A673 (cell line): ENCODE measurements at places on chromosomes 16 and 17. TPM values are rescaled to one million over a fixed set of nuclear protein-coding genes. Genes with fewer than 3 reads are reported as not detected.
A peak's percentile ranks its signal among the peaks of the same experiment; 100 is the strongest.

The XYLT1 gene
- total RNA-seq: 0.13 and 0.64 TPM in 2 replicates

DNA sequence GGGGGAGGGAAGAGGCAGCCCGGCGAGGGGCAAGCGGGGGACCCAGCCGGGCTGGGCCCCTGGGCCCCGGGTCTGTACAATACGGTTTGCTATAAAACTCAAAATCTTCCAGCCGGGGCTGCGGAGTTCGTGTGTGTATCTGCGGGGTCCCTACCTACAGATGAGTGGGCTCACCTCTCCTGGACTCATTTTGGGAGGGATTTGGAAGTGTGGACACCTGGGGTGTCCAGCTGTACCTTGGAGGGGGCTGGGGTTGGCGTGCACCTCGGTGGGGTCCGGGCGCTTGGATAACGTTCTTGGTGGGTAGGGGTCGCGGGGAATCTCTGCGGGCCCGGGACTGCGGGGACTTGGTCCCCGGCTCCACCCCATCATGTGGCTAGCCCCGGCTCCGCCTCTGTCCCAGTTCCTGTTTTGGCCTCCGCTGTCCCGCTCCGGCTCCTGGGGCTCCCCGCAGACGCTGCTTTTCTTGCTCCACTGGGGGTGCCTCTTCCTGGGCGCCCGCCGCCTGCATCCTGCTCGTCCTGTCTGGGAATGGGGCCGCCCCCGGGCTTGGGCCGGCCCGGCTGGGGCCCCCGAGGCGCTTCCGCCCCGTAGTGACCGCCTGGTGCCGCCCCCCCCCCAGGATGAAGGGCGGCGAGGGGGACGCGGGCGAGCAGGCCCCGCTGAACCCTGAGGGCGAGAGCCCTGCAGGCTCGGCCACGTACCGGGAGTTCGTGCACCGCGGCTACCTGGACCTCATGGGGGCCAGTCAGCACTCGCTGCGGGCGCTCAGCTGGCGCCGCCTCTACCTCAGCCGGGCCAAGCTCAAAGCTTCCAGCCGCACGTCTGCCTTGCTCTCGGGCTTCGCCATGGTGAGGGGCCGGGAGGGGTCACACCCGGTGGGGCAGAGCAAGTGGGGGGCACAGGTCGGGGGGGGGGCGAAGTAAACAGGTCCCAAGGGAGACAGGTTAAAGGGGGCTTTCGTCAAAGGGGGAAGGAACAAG, at the start of gene ORAI3:
Gene ORAI3 (plus strand): TSS at position 402 of the 983 bp plus-strand sequence. CDS start 222 bp downstream, at position 624.
- peak within 1 kb of the TSS; percentile 87 for H3K4me3 ChIP-seq
- peak; percentile 64 for DNase-seq
- peaks cover 7% of the 10 kb centered on the region for H3K4me1 ChIP-seq
- peaks cover 12% of the 10 kb centered on the region for H3K36me3 ChIP-seq
- H3K27me3 ChIP-seq: no peaks in the 10 kb centered on the region

- H3K27ac ChIP-seq: no peak overlapping the region
- no peak overlapping the region for H3K4me3 ChIP-seq
- no peak for DNase-seq
- no peaks in the 10 kb centered on the region for H3K36me3 ChIP-seq
Observed at GRCh38 chr16:88792078-88792550, 7.1 kb upstream of the PIEZO1 start.

GRCh38 chr16:76976756-76977155, 214.2 kb upstream of the MON1B start:
- no peaks in the 10 kb centered on the region for H3K36me3 ChIP-seq
- no peaks in the 10 kb centered on the region for H3K27me3 ChIP-seq

The HID1 gene
- 1.2 and 2.9 TPM in 2 replicates for total RNA-seq

GRCh38 chr17:17749921-17750320, 68.7 kb downstream of the RAI1 start:
- H3K27me3 ChIP-seq: no peaks in the 10 kb centered on the region
- peaks cover 54% of the 10 kb centered on the region for H3K4me1 ChIP-seq
- H3K27ac ChIP-seq: peak overlapping the region; percentile 79
- DNase-seq: peak; percentile 89
- no peaks in the 10 kb centered on the region for H3K36me3 ChIP-seq

DNA sequence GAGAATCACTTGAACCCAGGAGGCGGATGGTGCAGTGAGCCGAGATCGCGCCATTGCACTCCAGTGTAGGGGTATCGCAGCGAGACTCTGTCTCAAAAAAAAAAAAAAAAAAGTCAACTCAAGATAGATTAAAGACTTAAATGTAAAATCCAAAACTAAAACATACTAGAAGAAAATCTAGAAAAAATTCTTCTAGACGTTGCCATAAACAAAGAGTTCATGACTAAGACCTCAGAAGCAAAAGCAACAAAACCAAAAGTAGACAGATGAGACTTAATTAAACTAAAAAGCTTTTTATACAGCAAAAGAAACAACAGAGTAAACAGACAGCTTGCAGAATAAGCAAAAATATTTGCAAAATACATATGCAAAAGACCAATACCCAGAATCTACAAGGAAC, 61.2 kb upstream of the ABCC11 start:
- H3K4me3 ChIP-seq: no peak overlapping the region
- no peak overlapping the region for H3K27ac ChIP-seq

The CES4A gene
- total RNA-seq: 0.15 TPM in 1 of 2 replicates, not detected in the other

- H3K27me3 ChIP-seq: no peaks in the 10 kb centered on the region
- peaks cover 23% of the 10 kb centered on the region for H3K36me3 ChIP-seq
- no peak overlapping the region for H3K27ac ChIP-seq
- DNase-seq: no peak
Observed at GRCh38 chr16:19582050-19582831, 26.7 kb downstream of the VPS35L start.

The PERCC1 gene
- not detected in 2 replicates for total RNA-seq

The MIEN1 gene
- total RNA-seq: 30.5 and 33.5 TPM in 2 replicates

The TRPV3 gene
- 0.13 and 0.24 TPM in 2 replicates for total RNA-seq

The KRT24 gene
- total RNA-seq: not detected in 2 replicates

DNA sequence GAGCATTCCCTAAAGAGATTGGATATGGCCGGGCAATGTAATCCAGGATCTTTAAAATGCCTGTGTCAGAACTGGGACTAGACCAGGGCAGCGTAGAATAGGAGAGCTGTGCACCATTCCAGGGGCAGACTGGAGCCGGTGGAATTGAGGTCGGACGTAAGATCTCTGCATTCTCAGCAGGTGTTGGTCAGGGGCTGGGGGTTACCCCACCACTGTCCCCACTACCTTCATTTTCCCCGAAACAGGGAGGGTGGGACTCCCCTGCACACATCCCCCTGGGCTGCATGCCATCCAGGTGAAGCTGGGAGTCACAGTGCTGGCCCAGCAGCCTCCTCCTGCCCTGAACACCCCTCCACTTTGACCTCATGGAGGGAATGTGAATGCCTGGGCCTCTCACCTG, 17.8 kb downstream of the OSBPL7 start:
- no peak overlapping the region for H3K4me3 ChIP-seq
- no peaks in the 10 kb centered on the region for H3K4me1 ChIP-seq
- H3K36me3 ChIP-seq: no peaks in the 10 kb centered on the region
- no peaks in the 10 kb centered on the region for H3K27me3 ChIP-seq

GRCh38 chr16:81848306-81848853, 69.3 kb downstream of the PLCG2 start:
- H3K36me3 ChIP-seq: no peaks in the 10 kb centered on the region
- no peak overlapping the region for H3K27ac ChIP-seq
- no peak for DNase-seq

The TBC1D3H gene
- not detected in 2 replicates for total RNA-seq

GRCh38 chr16:27245276-27246172, 23.0 kb downstream of the NSMCE1 start:
- H3K27me3 ChIP-seq: no peaks in the 10 kb centered on the region
- H3K4me1 ChIP-seq: peaks cover 37% of the 10 kb centered on the region
- H3K27ac ChIP-seq: no peak overlapping the region
- no peak overlapping the region for H3K4me3 ChIP-seq
- H3K36me3 ChIP-seq: no peaks in the 10 kb centered on the region
- DNase-seq: no peak

- no peaks in the 10 kb centered on the region for H3K36me3 ChIP-seq
- no peak overlapping the region for H3K4me3 ChIP-seq
- no peaks in the 10 kb centered on the region for H3K4me1 ChIP-seq
- H3K27ac ChIP-seq: no peak overlapping the region
- H3K27me3 ChIP-seq: no peaks in the 10 kb centered on the region
Observed at GRCh38 chr17:32741381-32741780, 135.5 kb downstream of the MYO1D start.

DNA sequence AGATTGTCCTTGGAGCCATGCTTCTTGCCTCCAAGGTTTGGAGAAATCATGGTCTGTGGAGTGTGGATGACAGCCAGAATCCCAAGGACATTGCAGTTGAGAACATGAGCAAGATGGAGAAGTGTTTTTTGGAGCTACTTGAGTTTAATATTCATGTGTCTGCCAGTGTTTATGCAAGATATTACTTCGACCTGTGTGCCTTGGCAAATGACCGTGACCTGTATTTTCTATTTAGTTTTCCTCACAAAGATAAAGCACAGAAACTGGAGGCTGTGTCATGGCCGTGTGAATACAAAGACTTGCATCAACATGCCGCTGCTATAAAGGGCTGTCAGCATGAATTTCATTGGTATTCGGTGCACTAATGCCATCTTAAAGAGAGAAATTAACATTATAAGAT, 9.0 kb downstream of the GGA2 start:
- H3K4me3 ChIP-seq: no peak overlapping the region
- H3K4me1 ChIP-seq: peaks cover 21% of the 10 kb centered on the region
- H3K27me3 ChIP-seq: no peaks in the 10 kb centered on the region
- H3K27ac ChIP-seq: no peak overlapping the region
- H3K36me3 ChIP-seq: peaks cover 1% of the 10 kb centered on the region

- H3K4me3 ChIP-seq: no peak overlapping the region
- no peaks in the 10 kb centered on the region for H3K27me3 ChIP-seq
- H3K36me3 ChIP-seq: no peaks in the 10 kb centered on the region
- H3K4me1 ChIP-seq: no peaks in the 10 kb centered on the region
Observed at GRCh38 chr17:43952351-43952723, 1.4 kb downstream of the PYY start.

- no peak for DNase-seq
- no peak overlapping the region for H3K27ac ChIP-seq
- H3K36me3 ChIP-seq: peaks cover 10% of the 10 kb centered on the region
- no peak overlapping the region for H3K4me3 ChIP-seq
- no peaks in the 10 kb centered on the region for H3K27me3 ChIP-seq
- H3K4me1 ChIP-seq: peaks cover 36% of the 10 kb centered on the region
Observed at GRCh38 chr17:48596000-48596734, 2.6 kb upstream of the HOXB5 start.

The COQ9 gene
- 65.6 and 69.7 TPM in 2 replicates for total RNA-seq

The PPP1R27 gene
- total RNA-seq: not detected in 2 replicates

The EFNB3 gene
- total RNA-seq: 10.0 and 15.8 TPM in 2 replicates

DNA sequence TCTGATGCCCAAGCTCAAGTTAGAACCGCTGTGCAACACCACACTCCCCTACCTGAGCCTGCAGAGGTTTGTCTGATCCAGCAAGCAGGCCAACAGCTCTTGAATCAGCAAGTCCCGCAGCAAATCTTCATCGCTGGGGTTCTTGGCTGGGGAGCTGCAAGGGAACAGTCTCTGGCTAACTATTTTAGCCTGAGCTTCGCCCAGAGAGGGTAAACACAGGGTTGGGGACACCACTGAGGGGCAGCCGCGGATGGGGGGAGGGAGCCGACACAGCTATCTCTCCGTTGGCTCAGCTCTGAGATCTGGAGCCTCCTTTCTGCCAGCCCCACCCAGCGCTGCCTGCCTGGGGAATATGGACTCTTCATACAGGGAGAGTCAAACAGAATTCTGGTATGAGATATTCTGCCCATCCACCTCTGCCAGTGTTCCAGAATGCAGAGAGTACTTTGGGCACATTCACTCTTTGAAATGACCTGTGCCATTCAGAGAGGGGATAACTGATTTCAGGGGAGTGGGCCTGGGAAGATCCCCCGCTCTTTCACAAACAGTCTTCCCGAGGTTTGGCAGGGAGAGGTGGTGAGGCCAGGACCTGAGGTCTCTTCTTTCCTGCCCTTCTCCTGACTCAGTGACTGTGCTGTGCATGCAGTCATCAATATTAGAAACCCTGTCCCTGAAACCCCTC, 7.4 kb downstream of the GIP start:
- H3K4me3 ChIP-seq: no peak overlapping the region
- no peaks in the 10 kb centered on the region for H3K27me3 ChIP-seq
- DNase-seq: no peak
- H3K4me1 ChIP-seq: peaks cover 3% of the 10 kb centered on the region
- no peaks in the 10 kb centered on the region for H3K36me3 ChIP-seq
- no peak overlapping the region for H3K27ac ChIP-seq

DNA sequence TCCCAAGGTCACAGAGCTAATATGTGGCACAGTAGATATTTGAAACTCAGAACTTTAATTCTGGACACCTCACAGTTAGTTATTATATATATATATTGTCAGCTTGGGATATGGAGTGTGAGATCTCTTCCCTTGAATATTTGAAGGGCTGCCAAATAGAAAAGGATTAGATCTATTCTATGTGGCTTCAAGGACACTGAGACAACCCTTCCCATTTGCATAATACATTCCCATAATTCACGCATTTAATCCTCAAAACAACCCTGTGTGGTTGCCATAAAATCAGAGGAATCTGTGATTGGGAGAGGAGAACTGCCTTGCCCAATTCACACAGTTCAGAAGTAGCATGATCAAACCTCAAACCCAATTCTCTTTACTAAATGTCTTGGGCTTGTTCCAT, 365.8 kb upstream of the DYNLRB2 start:
- H3K36me3 ChIP-seq: no peaks in the 10 kb centered on the region
- H3K27ac ChIP-seq: no peak overlapping the region
- no peak overlapping the region for H3K4me3 ChIP-seq
- DNase-seq: no peak
- H3K27me3 ChIP-seq: no peaks in the 10 kb centered on the region

The KLHL10 gene
- not detected in 2 replicates for total RNA-seq

The NOS2 gene
- total RNA-seq: 0.37 and 0.67 TPM in 2 replicates

The FBXW10 gene
- total RNA-seq: 0.17 TPM in 1 of 2 replicates, not detected in the other

The WNT9B gene
- not detected in 2 replicates for total RNA-seq

The SDR42E2 gene
- not detected in 2 replicates for total RNA-seq

The IRF8 gene
- total RNA-seq: 0.19 TPM in 1 of 2 replicates, not detected in the other

GRCh38 chr16:12735805-12736204, 67.9 kb downstream of the CPPED1 start:
- no peak overlapping the region for H3K27ac ChIP-seq
- H3K36me3 ChIP-seq: no peaks in the 10 kb centered on the region
- no peak for DNase-seq
- H3K4me1 ChIP-seq: no peaks in the 10 kb centered on the region
- no peaks in the 10 kb centered on the region for H3K27me3 ChIP-seq
- no peak overlapping the region for H3K4me3 ChIP-seq

The FTO gene
- 72.7 and 73.4 TPM in 2 replicates for total RNA-seq

The GFOD2 gene
- 22.6 and 25.1 TPM in 2 replicates for total RNA-seq

- H3K27ac ChIP-seq: peak overlapping the region; percentile 65
- peak; percentile 71 for DNase-seq
- H3K27me3 ChIP-seq: no peaks in the 10 kb centered on the region
- peak overlapping the region; percentile 21 for H3K4me3 ChIP-seq
- peaks cover 39% of the 10 kb centered on the region for H3K4me1 ChIP-seq
- H3K36me3 ChIP-seq: no peaks in the 10 kb centered on the region
Observed at GRCh38 chr17:81429821-81430551, 34.7 kb downstream of the BAHCC1 start.

DNA sequence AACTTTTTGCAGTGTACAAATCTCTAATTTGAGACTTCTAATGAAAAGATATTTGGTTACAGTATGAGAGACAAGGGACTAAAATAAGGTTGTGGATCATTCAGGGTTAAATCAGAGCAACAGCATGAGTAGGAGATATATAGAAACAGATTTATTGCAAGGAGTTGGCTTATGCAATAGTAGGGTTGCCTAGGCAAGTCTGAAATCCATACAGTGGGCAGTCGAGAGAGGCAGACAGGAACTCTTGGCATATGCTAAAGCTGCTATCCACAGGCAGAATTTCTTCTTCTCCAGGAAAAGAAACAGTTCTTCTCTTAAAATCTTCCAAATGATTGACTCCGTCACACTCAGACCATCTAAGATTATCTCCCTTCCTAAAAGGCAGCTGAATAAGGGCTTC, 500.8 kb downstream of the MAF start:
- H3K4me1 ChIP-seq: no peaks in the 10 kb centered on the region
- no peaks in the 10 kb centered on the region for H3K36me3 ChIP-seq
- no peak overlapping the region for H3K27ac ChIP-seq
- DNase-seq: no peak
- no peaks in the 10 kb centered on the region for H3K27me3 ChIP-seq

The KRTAP4-3 gene
- not detected in 2 replicates for total RNA-seq
